Kidney capillary endothelial cell (primary cell): ENCODE measurements at places on chromosomes 2 and 18.
A peak's percentile ranks its signal among the peaks of the same experiment; 100 is the strongest.

DNA sequence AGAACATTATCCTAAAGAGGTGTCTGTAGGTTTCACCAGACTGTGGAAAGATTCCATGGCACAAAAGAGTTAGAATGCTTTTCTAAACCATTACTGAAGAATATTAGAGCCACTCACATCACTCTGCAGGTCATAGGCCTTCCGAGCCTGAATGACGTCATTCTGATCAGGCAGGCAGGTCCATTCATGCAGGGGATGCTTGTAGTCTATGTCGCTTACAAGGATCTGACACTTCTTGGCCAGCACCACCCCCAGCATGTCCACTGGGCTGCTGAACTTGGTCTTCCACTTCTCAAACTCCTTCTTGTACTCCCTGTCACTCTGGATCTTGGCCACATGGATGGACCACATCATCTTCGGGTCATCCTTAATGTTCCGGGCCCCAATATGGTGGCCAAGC lies 120.1 kb downstream of the NEB start:
- DNase-seq: no peak

- no peak for DNase-seq
These were observed 13.8 kb upstream of the PLA2R1 start for GRCh38 chr2:160076241-160076640.

DNA sequence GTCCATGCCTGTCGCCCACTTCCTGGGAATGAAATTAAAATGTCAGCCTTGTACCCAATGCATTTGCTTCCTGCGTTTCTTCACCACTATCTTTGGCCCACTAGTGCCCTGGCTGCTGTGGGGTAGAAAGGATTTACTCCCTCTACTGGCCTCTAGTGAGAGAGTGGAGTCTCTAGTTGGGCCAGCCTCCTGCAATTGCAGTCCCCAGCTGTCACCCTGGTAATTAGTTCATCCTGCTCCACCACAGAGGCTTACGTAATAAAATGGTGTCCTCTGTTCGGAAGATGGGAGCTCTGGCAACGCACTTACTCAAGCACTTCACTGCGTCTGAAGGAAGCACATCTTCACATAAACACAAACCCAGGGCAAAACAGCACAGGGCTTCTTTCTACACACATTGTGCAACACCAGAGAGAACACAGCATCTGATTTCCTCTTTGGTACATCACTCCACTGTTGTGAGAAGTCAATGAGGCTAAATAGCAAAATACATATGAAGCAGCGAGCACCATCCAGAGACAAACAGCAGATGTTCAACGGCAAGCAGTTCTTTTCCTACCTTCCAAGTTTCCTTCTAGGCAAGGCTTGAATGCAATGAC lies 274.6 kb downstream of the LRATD1 start:
- no peak for DNase-seq

- no peak for DNase-seq
These were observed 439.4 kb downstream of the SPAG16 start for GRCh38 chr2:213723707-213724106.

GRCh38 chr2:74198023-74198460 lies 373 bp upstream of the MTHFD2 start:
- no peak for DNase-seq

- no peak for DNase-seq
These were observed 65.3 kb downstream of the LCLAT1 start for GRCh38 chr2:30512243-30512886.

- DNase-seq: no peak
These were observed 391.3 kb upstream of the CELF4 start for GRCh38 chr18:37956902-37957301.

DNA sequence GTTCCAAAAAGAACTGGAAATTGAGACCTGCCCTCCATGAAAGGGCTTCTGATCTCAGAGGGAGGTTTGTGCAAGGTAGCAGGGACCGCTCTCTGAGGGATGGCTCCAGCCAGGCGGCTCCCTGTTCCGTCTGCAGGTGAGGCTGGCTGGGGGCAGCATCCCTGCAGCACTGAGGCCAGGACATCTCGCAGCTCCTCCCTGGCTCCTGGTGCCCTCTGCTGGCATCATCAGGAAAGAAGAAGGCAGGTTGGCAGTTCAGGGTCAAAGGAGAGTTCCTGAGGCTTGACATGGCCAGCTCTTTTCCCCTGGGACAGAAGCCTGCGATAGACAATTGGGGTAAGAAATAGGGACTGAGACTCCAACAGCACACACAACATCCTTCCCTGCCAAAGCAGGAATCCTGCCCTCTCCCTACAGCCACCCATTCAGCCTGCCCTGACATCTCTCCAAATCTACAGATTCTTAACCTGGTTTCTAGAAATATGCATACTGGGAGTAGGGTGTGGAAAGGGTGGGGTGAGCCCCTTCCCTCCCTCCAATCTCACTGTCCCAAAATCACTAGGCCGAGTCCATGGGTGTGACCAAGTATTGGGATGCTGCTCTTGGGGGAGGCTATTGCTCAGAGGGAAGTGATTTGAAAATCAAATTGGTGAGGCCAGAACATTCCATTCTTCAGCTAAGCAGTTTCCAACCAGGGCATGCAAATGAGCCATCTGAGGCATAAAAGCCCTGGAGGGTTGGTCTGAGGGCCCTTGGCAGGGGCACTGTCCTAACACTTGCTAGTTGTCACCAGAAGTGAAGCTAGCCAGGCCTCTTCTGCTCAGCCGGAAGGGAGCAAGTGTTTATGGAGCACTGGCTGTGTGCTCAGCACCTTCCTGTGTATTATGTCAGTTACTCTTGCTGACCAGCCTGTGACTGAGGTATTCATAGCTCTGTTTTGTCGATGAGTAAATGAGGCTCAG lies 185.4 kb downstream of the TFCP2L1 start:
- no peak for DNase-seq

DNA sequence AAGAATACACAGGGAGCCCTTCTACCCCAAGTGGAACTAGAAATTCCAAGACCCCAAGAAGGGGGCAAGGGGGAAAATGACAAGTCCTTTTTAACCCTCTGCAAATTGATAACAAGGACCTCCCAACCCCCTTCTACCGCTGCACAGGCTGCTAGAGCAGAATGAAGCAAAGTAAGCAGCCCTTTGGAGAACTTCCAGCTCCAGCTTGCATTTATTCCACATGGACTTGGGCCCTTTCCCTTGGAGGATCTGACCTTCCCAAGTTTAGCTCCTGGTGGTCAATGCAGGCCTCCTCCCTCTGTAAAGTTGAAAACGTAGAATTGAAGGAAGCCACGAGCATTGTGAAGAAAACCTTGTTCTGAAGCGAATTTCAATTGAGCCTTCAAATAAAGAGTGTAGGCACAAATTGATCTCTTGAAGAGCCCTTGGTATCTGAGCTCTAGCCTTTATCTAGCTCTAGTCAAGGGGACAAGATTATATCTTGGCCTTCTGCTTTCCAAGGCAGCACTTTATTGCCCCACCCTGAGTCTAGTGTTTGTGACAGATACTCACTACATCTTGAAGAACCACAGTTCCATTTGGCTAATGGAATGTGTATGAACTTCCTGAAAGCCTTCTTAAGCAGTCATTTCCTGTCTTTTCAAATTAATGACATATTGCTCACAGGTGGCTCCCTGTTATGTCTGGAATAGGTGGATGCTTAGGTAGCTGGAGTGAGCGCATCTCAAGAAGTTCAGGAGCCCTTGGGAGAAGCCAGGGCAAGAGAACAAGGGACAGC lies 37.2 kb downstream of the SLC14A2 start:
- DNase-seq: peak; percentile 21

DNA sequence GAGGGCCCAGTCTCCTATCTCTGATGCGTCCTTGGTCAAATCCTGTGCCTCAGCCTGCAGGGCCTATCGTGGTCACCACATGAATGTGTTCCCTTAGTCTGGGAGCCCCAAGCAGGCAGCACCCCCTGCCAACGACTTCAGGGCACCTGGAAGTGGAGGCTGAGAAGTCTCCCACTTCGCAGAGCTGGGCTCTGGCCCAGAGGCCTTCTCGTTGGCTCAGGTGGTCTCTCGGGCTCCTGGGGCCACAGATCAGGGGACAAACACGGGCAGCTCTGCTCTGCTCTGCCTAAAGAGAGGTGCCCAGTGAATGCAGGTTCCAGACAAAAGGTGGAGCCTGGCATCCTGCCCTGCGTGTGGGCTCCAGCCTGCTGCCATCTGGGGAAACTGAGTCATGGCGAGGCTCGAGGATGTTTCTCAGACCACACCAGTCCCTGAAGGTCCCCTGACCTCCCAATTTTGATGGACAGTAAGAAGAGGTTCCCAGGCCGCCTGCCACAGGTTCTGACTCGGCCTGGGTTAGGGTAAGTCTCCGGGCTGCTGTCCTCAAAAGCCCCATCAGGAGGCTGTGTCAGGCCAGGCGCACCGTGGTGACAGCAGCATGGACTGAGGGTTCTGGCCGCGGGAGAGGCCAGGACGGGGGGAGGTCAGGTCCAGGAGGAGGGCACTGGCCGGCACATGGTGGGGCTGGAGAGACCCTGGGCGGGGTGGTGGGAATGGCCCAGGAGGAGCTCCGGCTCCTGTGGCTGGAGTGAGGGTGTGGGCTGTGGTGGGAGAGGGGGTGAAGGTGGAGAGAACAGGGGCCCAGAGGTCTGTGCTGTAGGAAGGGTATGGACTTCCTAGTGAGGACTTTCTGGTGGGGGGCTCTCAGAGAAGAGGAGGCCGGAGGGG lies 1.4 kb upstream of the TEKT4 start:
- no peak for DNase-seq

- DNase-seq: peak; percentile 96
These were observed 20.0 kb downstream of the TEX44 start for GRCh38 chr2:231612456-231613330.

GRCh38 chr18:57220480-57220879 lies 73.6 kb downstream of the BOD1L2 start:
- no peak for DNase-seq

- no peak for DNase-seq
These were observed 483.5 kb upstream of the GCFC2 start for GRCh38 chr2:76194031-76194775.

DNA sequence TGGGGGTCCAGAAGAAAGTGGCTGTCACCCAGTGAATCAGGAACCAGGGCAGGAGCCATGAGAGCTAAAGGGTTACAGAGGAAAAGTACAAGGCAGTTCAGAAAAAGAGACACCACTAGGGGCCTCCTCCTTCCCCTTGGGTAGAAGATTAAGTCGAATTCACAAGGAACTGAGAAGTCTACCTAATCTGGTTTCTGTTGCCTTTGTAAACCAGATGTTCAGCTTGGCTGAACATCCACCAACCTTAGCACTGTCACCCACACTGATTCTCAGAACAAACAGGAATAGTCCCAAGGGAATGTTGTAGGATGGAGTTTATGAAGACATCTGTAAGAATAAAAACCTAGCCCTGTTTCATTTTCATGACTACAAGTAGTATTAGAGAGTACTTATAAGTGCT lies 90.4 kb upstream of the NOSTRIN start:
- DNase-seq: no peak

DNA sequence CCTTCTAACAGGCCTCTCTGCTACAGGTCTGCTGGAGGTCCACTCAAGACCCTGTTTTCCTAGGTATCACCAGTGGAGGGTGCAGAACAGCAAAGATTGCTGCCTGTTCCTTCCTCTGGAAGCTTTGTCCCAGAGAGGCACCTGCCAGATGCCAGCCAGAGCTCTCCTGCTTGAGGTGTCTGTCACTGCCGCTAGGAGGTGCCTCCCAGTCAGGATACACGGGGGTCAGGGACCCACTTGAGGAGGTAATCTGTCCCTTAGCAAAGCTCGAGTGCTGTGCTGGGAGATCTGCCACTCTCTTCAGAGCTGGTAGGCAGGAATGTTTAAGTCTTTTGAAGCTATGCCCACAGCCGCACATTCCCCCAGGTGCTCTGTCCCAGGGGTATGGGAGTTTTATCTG lies 140.6 kb downstream of the BAZ2B start:
- no peak for DNase-seq

- no peak for DNase-seq
These were observed 157.5 kb downstream of the CYP26B1 start for GRCh38 chr2:71990122-71990521.
